ENCODE measurements at places on chromosomes 7 and 10. TPM values are rescaled to one million over a fixed set of nuclear protein-coding genes. Genes with fewer than 3 reads are reported as not detected.

GRCh38 chr7:28942168-28942567 lies 16.0 kb downstream of the TRIL start:
- no peaks in the 10 kb centered on the region for H3K27me3 ChIP-seq
- H3K27ac ChIP-seq = no peak overlapping the region
- no peaks in the 10 kb centered on the region for H3K36me3 ChIP-seq
- H3K4me1 ChIP-seq = no peaks in the 10 kb centered on the region
- no peak overlapping the region for H3K4me3 ChIP-seq
- DNase-seq = no peak

- no peaks in the 10 kb centered on the region for H3K36me3 ChIP-seq
- H3K27me3 ChIP-seq = no peaks in the 10 kb centered on the region
- H3K4me1 ChIP-seq = no peaks in the 10 kb centered on the region
- H3K27ac ChIP-seq = no peak overlapping the region
- no peak for DNase-seq
- no peak overlapping the region for H3K4me3 ChIP-seq
Observed at GRCh38 chr10:121084016-121084674, 233.0 kb downstream of the WDR11 start.

GRCh38 chr10:26407406-26407969 lies 30.7 kb upstream of the APBB1IP start:
- no peak overlapping the region for H3K4me3 ChIP-seq
- no peak for DNase-seq
- H3K4me1 ChIP-seq = no peaks in the 10 kb centered on the region
- no peaks in the 10 kb centered on the region for H3K27me3 ChIP-seq
- peaks cover 3% of the 10 kb centered on the region for H3K36me3 ChIP-seq

- no peak overlapping the region for H3K4me3 ChIP-seq
- H3K4me1 ChIP-seq = no peaks in the 10 kb centered on the region
- DNase-seq = no peak
- H3K27ac ChIP-seq = no peak overlapping the region
- no peaks in the 10 kb centered on the region for H3K27me3 ChIP-seq
Observed at GRCh38 chr7:28774261-28774988, 183.7 kb downstream of the TRIL start.

GRCh38 chr10:96390460-96390864 lies 31.7 kb upstream of the OPALIN start:
- peak; percentile 91 for DNase-seq
- H3K36me3 ChIP-seq = no peaks in the 10 kb centered on the region
- H3K4me3 ChIP-seq = no peak overlapping the region
- no peak overlapping the region for H3K27ac ChIP-seq
- H3K4me1 ChIP-seq = no peaks in the 10 kb centered on the region

GRCh38 chr10:104277785-104278184 lies 8.8 kb downstream of the GSTO2 start:
- no peak for DNase-seq
- H3K4me1 ChIP-seq = no peaks in the 10 kb centered on the region
- no peak overlapping the region for H3K4me3 ChIP-seq
- no peaks in the 10 kb centered on the region for H3K27me3 ChIP-seq
- H3K27ac ChIP-seq = no peak overlapping the region

GRCh38 chr7:1049006-1049741 lies 4.8 kb downstream of the GPR146 start:
- H3K27me3 ChIP-seq = no peaks in the 10 kb centered on the region
- DNase-seq = no peak
- peaks cover 23% of the 10 kb centered on the region for H3K4me1 ChIP-seq
- peak overlapping the region; percentile 90 for H3K27ac ChIP-seq

The PRKAR2B gene
- total RNA-seq = 252 TPM

The LRIT1 gene
- total RNA-seq = not detected

The TMEM140 gene
- 23.1 TPM for total RNA-seq

The NOS3 gene
- total RNA-seq = 35.1 TPM

The LRRN3 gene
- 1.6 TPM for total RNA-seq
